ENCODE measurements at places on chromosomes 12 and 14.

DNA sequence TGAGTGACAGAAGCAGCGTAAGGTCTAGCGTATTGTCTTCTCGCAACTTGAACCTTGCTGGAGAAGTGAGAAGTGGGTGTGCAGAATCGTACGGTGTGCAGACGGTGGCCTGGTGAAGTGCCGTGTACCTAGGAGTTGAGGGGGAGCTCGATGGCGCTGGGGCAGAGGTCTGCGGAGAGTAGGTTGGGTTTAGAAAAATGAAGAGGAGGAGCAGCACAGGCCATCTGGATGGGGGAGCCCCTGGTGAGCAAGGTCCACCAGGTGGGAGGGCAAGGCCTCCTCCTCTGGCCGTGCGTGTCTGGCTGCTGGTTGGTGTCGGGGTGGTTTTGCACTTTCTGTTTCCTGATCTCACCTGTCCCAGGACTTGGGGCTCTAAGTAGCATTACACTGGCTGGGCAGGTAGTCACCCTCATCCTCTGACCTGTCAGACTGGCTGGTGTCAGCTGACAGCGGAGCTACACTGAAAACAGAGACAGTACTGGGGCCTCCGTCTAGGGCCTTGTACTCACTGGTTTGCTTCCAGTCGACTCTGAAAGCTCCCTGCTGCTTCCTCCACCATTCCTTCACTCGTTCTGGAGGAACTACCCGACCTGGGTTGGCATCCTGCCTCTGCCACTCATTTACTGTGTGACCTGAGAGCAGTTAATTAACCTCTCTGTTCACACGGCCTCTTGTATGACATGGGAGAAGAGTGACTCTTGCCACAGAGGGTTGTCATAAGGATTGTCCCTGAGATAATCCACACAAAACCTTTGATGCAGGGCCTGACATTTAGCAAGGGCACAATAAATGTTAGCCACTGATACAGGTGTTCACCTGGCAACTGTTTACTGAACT lies 228.3 kb downstream of the SLC41A2 start:
- DNase-seq = no peak

- no peak for DNase-seq
These were observed 1.9 kb upstream of the VRK1 start for GRCh38 chr14:96795109-96795828.

- DNase-seq = no peak
These were observed 620 bp downstream of the MMP17 start for GRCh38 chr12:131828671-131829355.

GRCh38 chr12:126038434-126038833 lies 973.2 kb downstream of the AACS start:
- no peak for DNase-seq

DNA sequence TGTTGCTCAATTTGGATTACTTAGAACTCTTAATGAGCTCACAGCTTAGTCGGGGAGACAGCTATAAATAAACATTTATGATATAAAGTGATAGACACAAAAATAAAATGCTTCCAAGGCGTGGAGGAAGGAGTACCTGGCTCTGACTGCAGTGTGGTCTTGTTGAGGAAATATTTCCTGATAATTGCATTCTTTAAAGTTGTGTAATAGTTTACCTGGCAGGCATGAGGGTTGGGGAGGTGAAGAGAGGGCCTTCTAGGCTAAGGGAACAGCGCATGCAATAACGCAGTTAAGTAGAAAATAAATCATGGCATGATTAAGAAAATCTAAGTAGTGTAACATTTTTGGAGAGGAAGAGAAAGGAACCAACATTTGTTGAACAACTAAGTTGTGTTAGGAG lies 260.5 kb upstream of the ATP2B1 start:
- DNase-seq = no peak

DNA sequence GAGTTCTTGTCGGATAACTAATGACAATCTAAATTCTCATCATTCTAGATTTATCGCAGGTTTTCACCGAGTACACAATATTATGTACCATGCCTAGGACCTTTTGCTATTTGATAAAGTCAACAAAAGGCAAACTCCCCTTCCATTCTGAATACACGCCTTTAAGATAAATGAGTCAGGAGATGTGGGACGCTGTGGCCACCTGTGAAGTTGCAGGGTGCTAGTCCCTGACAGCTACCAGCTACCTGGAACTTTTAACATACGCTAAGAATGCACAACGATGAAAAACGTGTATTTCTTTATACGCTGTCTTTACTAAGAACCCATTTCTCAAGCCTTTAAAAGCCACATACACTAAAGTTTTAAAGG lies 678 bp downstream of the MDM1 start:
- no peak for DNase-seq

DNA sequence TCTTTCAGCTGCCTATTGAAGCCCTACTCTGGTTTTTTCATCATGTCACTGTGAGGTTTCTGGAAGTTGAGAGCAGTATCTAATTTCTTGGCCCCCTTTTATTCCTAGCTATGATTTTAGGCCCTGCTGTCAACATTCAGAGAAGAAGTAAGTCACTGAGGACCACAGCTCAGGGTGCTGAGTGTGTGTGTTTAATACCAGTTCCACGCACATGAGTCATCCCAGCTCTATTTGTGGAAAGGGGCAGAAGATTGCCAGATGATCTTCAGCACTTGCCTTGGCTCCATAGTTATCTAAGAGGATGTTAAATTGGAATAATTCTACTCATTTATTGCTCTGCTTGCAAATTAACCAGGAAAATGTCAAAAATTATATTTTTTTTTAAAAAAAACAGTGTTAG lies 65.5 kb upstream of the SLC38A4 start:
- no peak for DNase-seq

- no peak for DNase-seq
These were observed 335.1 kb downstream of the DUSP6 start for GRCh38 chr12:89016970-89017778.

DNA sequence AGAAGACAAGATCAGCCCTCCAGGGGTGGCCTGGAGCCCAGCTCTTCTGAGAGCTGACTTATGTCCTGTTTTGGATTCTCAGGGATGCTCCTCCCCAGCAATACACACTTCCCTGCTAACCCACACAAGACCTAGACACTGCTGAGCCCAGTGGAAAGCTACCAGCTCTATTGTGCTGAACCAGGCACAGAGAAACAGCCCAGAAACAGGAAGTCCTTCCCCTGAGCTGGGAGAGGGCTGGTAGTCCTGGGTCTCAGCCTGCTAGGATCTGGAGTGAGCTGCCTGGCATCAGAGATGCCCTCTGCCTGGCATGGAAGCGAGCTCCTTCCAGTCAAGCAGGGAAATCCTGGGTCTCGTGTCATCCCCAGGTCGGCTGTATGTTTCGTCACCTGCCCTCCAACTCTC lies 1.2 kb upstream of the LAG3 start:
- no peak for DNase-seq

DNA sequence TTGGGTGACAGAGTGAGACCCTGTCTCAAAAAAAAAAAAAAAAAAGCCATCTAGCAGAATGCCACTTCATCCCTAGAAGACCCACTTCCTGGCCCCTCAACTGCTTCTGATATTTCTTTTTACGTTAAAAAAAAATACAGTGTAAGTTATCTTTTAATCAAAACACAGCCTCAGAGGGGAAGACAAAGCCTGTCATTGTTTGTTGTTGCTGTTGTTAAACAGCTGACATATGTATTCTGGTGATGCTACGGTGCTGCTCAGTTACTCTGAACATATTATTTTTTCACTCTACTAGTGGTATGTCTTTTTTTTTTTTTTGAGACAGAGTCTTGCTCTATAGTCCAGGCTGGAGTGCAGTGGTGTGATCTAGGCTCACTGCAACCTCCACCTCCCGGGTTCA lies 75.4 kb downstream of the PAPLN start:
- no peak for DNase-seq

DNA sequence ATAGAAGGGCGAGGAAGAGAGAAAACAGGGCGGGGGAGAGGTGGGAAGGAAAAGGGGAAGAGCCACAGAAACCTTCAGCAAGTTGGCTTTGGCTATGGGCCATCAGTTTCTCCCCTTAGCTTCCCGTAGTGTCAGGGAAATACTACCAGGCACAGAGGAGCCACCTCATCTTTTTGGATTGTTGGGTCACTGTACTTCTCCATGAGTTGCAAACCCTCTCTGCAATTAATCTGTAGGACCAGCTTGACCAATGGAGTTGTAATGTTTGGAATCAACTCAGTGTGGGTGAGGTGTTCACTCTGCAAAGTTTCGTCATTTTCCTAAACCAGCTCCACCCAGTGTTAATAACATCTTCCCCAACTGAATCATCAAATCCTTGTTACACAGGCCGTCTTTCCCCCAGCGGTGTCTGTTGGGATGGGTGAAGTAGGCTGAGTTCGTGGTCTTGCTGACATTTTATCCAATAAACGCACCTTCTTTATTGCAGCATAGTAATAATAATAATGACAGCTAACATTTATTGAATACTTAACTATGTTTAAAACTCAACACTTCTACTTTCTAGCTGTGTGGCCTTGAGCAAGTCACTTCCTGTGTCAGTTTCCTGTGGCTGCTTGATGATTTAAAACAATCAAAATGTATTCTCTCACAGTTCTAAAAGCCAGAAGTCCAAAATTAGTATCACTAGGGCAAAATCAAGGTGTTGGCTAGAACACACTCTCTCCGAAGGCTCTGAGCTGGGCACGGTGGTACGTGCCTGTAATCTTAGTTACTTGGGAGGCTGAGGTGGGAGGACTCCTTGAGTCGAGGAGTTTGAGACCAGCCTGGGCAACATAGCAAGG lies 8.1 kb upstream of the GLTP start:
- no peak for DNase-seq

DNA sequence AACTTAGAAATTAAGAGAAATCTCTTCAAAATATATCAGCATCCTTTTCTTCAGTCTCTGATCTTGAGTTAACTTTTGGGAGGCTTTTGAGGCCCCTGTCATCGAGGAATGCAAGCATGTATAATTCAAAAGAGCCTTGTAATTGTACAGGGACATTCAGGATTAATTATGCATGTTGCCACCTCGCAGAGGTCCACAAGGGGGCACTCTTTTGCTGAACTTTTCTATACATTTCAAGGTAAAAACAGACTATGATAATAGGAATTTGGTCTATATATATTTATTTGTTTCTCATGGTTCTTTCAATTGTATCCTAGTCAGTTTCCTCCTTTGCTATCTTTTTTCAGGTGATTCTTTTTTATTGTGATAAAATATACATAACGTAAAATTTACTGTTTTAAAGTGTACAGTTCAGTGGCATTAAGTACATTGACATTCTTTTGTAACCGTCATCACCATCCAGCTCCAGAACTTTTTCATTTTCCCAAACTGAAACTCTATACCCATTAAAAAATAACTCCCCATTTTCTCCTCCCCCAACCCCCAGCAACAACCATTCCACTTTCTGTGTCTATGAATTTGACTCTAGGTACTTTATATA lies 47.0 kb upstream of the SLC2A13 start:
- no peak for DNase-seq

DNA sequence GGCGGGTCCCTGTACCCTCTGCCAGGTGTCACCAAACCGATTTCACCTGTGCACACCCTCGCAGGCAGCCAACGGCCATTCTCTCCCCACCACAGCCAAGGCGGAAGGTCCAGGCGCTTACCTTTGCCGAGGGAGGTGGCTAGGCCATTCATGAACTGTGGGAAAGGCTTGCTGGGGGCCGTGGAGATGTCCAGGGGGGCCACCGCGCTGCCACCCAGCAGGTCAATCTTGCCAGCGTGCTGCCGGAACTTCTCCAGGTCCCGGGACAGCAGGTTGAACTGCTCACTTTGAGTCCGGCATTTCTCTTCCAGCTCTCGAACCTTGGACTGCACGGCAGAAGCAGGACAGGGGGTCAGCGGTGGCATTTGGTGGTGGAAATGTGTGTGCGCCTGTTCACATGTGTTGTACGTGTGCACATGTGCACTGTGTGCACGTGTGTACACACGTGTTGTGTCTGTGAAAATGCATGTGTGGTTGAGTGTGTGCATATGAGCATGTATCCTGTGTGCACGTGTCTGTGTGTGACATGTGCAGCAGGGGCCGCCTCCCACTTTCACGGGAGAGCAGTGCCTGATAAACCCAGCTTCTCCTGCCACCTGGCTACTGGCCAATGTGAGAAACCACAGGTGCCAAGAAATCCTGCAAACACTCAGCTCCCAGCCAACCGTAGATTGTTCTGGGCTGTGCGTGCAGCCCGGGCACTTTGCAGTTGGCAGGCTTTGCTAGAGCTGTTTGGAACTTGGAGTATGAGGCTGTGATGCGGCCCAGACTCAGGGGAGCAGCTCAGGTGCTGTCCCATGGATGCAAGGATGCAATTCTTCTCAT lies 118.9 kb downstream of the PIWIL1 start:
- no peak for DNase-seq

DNA sequence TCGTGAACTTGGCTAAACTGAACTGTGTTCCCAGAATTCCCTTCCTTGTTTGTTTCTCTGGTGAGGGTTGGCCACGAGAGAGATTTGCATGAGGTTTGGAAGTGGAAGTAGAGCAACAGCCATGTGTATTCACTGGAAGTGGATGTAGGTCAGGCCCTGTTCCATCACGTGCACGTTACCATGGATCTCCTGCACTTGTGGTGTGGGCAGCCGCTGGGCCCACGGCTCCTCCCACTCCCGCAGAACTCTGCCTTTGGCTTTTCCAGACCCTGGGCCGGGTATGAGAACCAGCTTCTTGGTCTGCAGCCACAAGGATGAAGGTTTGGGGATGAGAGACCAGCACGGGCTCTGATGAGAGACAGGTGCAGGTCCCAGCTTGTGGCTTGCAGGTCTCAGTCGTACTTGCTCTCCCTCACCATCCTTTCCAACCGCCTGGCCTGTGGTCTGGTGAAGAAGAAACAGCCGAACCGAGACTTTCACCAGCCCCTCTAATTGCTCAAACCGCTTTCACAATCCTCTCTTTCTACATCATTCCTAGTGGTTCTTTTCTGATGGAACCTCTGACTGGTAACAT lies 94.9 kb downstream of the DUSP16 start:
- no peak for DNase-seq

- no peak for DNase-seq
These were observed 64.1 kb downstream of the ITPR2 start for GRCh38 chr12:26768611-26769603.

DNA sequence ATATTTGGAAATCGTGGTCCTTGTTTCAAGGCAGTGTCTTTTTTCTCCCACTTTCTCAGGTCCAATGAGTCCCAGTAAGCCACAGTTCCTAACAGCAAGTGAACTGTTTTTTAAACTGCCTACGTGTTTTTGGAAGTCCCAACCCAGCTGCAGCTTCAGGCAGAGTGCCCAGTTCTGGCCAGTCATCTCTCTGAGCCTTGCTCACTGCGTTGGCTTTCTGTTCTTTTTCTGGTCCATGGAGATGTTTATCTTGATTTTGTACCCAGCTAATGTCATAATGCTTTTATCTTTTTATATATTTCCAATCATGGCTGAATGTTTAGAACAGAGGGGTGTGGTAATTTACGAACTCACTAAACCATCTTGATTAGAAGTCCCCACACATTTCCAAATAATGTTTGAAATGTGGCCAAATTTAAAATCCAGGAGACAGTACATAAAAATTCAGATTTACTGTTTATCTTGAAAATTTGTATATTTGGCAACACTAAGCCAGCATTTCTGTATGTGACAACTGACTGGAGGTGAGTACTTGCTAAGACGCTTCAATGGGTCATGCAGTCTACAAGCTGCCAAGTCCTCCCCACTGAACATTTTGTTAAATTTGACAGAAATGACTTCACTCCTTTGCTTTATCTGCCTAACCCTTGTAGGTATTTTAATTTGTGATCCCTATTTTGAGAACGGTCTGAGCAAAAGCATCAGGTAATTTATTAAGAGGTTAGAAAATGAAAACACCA lies 46.1 kb upstream of the OTOGL start:
- DNase-seq = no peak

GRCh38 chr12:89231686-89232085 lies 120.6 kb downstream of the DUSP6 start:
- no peak for DNase-seq
